Esophagus mucosa (tissue), 1 donor: ENCODE measurements at places on chromosomes 7 and 10. TPM values are rescaled to one million over a fixed set of nuclear protein-coding genes. Genes with fewer than 3 reads are reported as not detected.

GRCh38 chr10:32041290-32042028 lies 14.8 kb downstream of the KIF5B start:
- ATAC-seq: no peak

GRCh38 chr10:12716042-12716441 lies 285.5 kb downstream of the CCDC3 start:
- ATAC-seq: no peak

DNA sequence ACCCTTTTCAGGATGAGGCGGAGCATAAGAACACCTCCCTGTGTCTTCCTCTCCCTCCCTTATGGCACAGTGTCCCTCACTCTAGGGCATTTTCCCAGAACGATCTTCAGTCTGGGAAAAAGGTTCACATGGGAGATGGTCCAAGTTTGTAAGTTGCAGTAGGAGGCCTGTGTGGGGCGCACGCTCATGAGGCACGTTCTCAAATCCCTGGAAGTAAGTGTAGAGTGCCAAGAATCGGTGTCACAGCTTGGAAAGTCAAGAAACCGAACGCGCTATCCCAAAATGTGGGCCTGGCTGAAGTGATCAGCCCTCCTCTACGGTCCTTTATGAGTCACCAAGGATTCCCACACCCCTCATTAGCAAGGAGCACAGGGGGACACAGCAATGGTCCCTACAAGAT lies 23.9 kb upstream of the SMARCD3 start:
- no peak for ATAC-seq

DNA sequence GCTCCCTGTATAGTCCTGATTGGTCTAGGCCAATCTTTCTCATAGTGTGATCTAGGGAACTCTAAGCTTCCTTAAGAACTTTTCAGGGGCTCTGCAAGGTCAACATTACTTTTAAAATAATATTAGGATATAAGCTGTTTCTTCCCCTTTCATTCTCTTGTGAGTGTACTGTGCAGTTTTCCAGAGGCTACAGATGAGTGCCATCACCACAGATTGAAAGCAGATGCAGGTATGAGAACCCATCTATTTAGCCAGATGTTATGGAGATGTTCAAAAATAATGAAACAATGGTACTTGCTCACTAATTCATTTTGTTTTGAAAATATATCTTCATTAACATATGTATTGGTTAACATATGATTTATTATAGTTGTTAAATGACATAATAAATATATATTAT lies 169.2 kb upstream of the SEMA3A start:
- ATAC-seq: no peak

Gene RBAK
- 9.9 TPM for total RNA-seq

Gene NUDCD3
- total RNA-seq: 68.9 TPM

Gene IPMK
- 5.9 TPM for total RNA-seq

Gene PCDH15
- total RNA-seq: not detected
